Activated T-cell treated with anti-CD3 and anti-CD28 coated beads, Interleukin-2, amount 50 U/mL, for 72 hours (primary cell): ENCODE measurements at places on chromosomes 4 and X.

DNA sequence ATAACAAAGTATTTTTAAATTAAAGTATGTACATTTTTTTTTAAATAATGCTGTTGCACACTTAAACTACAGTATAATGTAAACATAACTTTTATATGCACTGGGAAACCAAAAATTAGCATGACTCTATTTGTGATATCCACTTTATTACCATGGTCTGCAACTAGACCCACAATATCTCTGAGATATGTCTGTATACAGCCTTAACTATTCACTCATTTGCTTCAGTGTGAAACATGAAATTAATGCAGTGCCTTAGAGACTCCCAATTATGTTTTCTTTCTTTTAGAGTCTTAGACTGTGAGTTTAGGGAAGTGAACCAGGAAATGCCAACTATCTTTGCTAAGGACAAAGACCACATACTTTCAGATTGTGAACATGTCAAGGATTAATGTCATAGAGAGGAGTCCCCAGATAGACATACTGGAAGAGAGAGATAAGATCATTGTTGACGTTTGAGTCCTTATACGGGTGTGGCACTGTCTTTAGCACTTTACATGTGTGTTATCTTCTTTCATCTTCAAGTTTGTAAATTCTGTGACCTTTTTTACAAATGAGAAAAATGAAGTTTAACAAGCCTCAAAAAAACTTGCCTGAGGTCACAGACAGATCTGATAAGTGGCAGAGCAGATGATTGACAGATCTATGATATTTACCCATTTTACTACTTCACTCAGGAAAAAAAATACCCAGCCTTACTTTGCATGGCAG is 23.2 kb downstream of the CXorf58 start:
- no peak for DNase-seq

- no peak for DNase-seq
Measured at GRCh38 chrX:29671421-29671820, 543.9 kb upstream of the MAGEB2 start.

- DNase-seq: peak; percentile 66
Measured at GRCh38 chrX:40006106-40007017, 91.4 kb downstream of the BCOR start.

DNA sequence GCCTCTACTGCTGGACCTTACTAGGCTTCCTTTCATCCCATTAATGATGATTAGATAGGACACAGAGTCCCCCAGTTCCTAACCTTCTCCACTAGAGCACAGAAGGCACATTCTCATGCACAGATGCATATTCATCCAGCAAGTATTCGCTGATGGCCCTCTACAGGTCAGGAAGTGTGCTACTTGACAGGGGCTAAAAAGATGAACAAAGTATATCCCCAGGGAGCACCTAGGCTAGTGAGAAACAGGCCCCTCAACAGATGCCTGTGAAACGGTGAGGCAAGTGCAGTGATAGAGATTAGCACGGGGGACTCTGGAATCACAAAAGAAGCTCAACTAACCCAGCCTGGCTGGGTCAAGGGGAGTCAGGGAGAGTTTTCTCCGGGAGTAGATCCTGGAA is 95.8 kb downstream of the MGST2 start:
- no peak for DNase-seq

- DNase-seq: no peak
Measured at GRCh38 chr4:45803994-45804393, 319.9 kb downstream of the GABRG1 start.

GRCh38 chr4:36921476-36922216 is 322.9 kb upstream of the NWD2 start:
- DNase-seq: no peak

GRCh38 chr4:174933083-174933482 is 14.9 kb downstream of the ADAM29 start:
- no peak for DNase-seq

DNA sequence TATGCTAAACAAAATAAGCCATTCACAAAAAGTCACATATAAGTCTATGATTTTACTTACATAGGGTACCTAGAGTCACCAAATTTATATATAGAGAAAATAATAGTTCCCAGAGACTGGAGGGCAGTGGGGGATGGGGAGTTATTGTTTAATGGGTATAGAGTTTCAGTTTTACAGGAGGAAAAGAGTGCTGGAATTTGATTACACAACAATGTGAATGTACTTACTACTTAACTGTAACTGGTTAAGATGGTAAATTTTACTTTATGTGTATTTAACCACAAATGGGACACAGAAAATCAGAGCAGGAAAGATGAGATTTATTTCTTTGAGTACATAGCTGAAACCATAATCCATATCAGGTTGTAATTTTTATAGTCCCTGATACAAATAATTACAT is 144.4 kb downstream of the TMA16 start:
- DNase-seq: no peak

- DNase-seq: peak; percentile 38
Measured at GRCh38 chrX:15336023-15336413, 695 bp upstream of the PIGA start.

- no peak for DNase-seq
Measured at GRCh38 chr4:168453146-168453545, 27.1 kb downstream of the DDX60L start.

DNA sequence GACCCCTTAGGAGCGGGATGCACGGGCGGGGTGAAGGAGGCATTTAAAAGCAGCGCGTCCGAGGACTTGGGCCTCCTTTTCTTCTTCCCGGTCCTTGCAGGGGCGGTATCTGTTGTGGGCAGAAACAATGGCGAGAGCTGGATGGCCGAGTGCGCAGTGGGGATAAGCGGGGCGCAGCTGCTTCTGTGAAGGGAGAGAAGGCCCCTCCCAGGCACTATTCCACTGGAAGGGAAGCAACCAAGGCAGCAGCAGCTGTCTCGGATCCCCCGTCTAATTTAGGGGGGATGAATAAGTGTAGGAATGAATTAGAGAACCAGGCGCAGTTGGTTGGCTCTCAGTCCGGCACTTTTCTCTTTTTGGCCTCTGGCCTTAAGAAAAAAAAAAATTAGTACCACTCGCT is 995 bp downstream of the SMARCA5 start:
- peak; percentile 20 for DNase-seq

DNA sequence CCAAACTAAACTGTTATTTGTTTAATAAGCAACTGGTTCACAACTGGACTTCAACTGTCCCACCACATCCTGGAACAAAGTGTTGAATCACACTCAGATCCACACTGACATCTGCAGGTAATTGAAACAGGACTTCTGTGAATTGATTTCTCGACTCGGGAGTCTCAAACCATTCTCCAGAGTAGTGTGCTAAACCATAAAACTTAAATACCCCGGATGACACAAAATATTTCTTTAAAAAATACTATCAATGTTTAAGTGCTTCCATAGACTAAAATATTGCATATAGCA is 95.4 kb upstream of the PLAC1 start:
- DNase-seq: no peak

DNA sequence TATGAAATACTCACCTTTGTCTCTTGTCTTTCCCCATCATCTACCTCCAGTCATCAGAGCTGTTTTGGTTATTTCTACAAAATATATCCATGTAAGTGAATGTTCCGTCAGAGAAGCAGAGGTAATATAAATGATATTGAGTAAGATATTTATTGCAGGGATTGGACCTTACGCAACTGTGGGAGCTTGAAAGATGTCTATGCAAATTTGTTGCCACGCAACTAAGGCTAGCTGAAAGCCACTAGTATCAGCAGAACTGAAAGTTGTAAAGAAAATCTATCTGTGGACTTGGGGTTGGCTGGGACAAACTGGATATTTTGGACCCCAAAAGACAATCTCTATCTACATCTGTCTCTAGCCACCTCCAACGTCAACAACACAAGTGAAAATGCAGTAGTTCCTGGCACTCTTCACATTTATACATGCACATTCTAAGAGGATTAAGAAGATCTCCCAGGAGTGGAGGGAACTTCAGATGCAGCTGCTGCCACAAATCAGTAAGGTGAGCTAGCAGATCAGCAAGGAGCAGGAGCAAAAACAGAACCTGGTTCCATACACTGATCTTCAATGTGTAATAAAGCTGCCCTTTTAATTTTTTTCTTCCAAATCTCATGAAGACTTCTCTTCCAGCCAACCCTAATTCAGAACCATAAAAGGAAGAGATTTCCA is 8.5 kb upstream of the CCSER1 start:
- DNase-seq: no peak

GRCh38 chr4:24287096-24287495 is 297.3 kb downstream of the DHX15 start:
- no peak for DNase-seq

- DNase-seq: no peak
Measured at GRCh38 chr4:1982124-1983052, 26.4 kb downstream of the NELFA start.

GRCh38 chr4:100466501-100466900 is 51.3 kb downstream of the EMCN start:
- no peak for DNase-seq

DNA sequence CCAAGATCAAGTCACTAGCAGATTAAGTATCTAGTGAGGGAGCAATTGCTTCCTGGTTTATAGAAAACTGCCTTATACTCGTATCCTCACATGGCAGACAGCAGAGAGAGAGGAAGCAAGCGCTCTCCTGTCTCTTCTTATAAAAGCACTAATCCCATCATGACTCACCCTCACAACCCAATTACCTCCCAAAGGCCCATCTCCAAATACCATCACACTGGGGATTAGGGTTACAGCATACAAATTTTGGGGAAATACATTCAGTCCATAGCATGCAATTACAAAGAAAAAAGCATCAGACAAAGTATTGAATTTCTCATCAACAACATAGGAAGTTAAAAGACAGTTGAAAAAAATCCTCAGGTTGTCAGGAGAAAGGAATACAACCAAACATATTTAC is 292.6 kb downstream of the IQCM start:
- DNase-seq: no peak

DNA sequence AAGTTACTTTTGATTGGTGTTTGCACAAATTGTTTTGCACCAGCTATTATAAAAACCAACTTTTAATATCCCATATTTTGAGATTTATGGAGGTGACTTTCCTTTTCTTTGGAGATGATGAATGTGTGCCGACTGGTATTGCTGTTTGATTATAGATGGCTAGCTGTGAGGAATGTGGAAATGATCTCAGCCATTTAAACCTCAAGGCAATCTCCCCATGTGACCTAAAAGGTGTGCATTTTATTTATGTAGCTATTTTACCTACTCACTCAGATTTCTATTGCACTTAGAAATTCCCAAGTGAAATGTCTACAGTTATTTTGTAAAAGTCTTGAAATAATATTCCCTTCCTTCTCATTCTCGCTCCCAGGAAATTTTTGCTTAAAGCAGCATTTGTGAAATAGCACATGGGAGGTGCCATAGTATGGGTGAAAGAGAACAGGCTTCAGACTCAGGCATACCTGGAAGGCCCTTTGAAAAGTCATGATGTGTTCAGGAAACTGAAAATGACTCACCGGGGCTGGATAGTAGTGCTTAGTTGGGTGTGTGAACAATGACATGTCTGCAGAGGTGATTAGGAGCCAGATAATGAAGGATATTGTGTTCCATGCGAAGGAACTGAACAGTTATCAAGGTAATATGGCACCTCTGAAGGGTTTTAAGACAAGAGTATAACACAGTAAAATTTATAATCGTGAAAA is 247.6 kb downstream of the CBLL2 start:
- DNase-seq: no peak

GRCh38 chr4:180203349-180203748 is 2039.9 kb upstream of the TENM3 start:
- DNase-seq: no peak

DNA sequence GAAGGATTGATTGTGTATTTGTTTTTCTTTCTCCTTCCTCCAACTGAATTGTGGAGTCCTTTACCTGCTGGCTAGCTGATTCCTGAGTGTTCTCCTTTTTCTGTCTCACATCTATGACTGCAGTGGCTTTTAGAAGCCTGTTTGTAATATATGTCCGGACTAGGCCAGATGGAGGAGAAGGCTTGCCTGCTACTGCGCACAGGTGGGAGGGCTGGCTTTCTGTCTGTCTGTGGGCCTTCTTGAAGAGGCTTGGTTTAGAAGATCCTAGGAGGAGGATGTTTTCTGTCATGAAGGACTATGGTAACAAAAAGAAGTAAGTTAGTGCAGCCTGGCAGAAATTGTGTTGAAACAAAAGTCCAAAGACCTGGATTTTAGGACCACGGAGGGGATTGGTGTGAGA is 8.5 kb downstream of the PPP1R3F start:
- no peak for DNase-seq

- DNase-seq: no peak
Measured at GRCh38 chr4:177546745-177547144, 104.5 kb upstream of the AGA start.

DNA sequence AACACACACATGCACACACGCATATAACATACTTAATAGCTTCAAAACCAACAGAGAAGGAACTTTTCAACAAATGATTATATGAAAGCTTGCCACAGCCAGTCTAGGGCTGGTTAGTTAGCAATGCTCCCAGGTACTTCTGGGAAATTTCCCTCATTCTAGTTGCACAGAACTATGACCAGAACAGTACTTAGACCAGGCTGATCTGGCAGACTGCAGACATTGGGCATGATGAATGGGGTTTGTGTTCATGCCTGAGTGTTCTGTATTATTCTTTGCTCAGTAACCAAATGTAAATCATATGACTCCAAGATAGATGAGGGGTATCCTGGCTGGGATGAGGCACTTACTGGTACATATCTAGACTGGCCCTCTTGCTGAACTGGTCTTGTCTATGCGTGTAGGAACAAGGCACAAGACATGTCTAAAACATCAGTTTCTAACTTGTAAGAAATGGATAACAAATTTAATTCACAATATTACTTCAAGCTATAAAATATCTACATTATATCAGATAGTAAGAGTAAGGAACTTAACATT is 50.3 kb upstream of the GEMIN8 start:
- DNase-seq: no peak

- no peak for DNase-seq
Measured at GRCh38 chr4:41363384-41363981, 106.8 kb downstream of the UCHL1 start.

DNA sequence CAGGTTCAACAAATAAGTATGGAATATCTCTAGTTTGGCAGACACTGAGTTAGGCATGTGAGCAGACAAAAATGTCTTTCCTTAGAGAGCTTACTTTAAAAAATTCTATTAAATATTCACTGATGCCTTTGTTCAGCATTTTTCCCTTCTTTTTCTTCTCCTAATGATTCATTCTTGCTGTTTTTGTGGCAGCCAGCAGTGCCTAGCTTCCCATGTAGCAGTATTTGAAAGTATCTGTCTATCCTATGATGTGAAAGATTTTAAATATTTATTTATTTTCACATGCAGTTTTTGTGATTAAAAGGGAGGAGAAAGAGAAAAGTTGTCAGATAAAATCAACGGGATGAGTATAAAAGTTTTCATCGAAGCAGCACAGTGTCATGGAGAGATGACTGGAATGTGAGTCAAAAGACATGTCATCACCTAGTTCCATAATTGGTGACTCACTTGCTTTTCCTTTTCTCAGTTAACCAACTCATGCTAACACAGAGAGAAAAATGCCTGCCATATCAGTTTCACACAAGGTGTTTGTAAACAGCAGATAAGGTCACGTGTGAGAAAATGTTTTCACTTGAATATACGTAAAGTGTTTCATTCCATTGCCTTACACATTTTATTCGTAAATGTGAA is 69.8 kb downstream of the BMPR1B start:
- no peak for DNase-seq

- no peak for DNase-seq
Measured at GRCh38 chr4:168259096-168259495, 59.5 kb downstream of the DDX60 start.

GRCh38 chr4:38625508-38625907 is 38.5 kb upstream of the KLF3 start:
- no peak for DNase-seq
